ENCODE measurements at places on chromosomes 1 and 21. TPM values are rescaled to one million over a fixed set of nuclear protein-coding genes. Genes with fewer than 3 reads are reported as not detected.

DNA sequence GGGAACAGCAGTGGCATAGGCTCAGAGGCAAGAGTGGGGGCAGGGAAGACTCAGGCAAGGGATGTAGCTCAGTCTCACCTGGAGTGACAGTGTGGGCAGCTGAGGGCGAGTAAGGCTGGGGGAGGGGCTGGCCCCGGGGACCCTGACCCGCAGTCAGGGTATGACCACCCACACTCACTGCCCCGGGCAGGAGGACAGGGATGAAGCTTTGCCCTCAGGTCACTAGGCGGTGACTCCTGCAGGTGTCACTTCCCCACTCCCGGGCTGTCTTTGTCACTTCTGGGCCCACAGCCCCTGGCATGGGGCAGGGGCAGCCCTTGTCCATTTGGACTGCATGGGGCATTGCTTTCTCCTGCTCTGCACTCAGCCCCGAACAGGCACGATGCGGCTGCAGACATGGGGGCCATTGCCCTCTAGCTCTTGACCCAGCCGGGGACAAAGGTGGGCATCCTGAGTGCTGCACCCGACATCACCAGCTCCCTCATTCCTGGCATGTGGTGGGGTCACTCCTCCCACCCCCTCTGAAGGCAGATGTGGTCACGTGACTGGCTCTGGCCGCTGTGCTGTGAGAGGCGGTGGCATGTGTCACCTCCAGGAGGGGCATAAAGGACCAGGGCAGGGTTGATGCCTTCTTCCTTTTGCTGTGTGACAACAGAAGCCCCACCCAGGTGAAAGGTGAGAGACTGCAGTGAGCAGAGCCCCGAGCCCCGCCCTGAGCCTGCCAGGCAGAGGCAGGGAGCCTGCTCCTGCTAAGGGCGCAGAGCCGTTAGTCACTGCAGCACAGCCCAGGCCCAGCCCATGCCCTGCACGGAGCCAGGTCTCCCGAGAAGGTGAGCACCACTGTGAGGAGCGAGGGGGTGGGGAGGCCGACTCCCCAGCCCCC is 66.0 kb downstream of the MATN1 start:
- H3K4me1 ChIP-seq = peaks cover 8% of the 10 kb centered on the region
- no peaks in the 10 kb centered on the region for H3K36me3 ChIP-seq
- peaks cover 9% of the 10 kb centered on the region for H3K27me3 ChIP-seq
- DNase-seq = no peak

DNA sequence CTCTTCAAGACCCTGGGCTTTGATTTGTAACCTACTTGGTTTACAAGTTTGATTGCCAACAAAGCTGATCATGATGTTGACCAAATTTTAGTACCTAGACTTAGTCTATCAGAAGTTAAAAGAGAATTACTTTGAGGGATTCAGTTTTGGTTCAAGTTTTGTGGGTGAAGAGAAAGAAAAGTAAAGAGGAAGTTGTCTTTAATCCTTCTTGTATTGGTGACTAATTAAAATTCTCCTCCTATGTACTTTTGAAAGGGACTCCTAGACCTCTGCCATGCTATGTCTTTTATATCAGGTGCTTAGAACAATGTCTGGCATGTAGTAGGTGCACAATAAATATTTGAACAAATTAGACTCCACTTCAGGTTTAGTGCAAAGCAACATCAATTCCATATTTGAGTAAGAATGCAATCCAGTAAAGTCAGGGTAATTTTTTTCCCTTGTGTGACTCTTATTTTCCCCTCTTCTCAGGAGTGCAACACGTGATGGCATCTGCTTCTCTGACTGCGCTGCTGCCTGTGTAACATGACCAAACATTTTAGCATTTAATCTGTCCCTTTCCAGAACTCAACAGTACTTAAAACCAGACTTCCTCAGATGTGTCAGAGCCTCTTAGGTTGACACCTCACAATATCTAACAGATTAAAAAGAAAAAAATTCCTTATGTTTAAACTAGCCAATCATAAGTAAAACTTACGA is 41.1 kb upstream of the KCNQ4 start:
- no peak overlapping the region for H3K27ac ChIP-seq
- H3K36me3 ChIP-seq = no peaks in the 10 kb centered on the region
- no peak overlapping the region for H3K4me3 ChIP-seq
- peaks cover 23% of the 10 kb centered on the region for H3K4me1 ChIP-seq

- DNase-seq = no peak
- H3K27me3 ChIP-seq = no peaks in the 10 kb centered on the region
- H3K4me1 ChIP-seq = peaks cover 8% of the 10 kb centered on the region
- no peak overlapping the region for H3K27ac ChIP-seq
- H3K36me3 ChIP-seq = no peaks in the 10 kb centered on the region
- H3K4me3 ChIP-seq = no peak overlapping the region
Observed at GRCh38 chr1:208597571-208597970, 353.4 kb upstream of the PLXNA2 start.

GRCh38 chr1:54970901-54971300 is 9.5 kb upstream of the TMEM61 start:
- DNase-seq = no peak
- H3K36me3 ChIP-seq = peaks cover 4% of the 10 kb centered on the region
- H3K27ac ChIP-seq = no peak overlapping the region
- peaks cover 13% of the 10 kb centered on the region for H3K27me3 ChIP-seq

GRCh38 chr1:241527146-241527545 is 5.0 kb upstream of the KMO start:
- H3K36me3 ChIP-seq = no peaks in the 10 kb centered on the region
- no peak for DNase-seq
- H3K4me3 ChIP-seq = no peak overlapping the region
- no peak overlapping the region for H3K27ac ChIP-seq
- H3K27me3 ChIP-seq = no peaks in the 10 kb centered on the region

GRCh38 chr1:17539118-17539476 is 401 bp upstream of the ARHGEF10L start:
- H3K4me3 ChIP-seq = peak overlapping the region; percentile 85
- DNase-seq = no peak
- peaks cover 14% of the 10 kb centered on the region for H3K4me1 ChIP-seq
- H3K27ac ChIP-seq = peak overlapping the region; percentile 87

GRCh38 chr1:69523032-69523431 is 44.7 kb upstream of the LRRC7 start:
- H3K4me3 ChIP-seq = no peak overlapping the region
- H3K36me3 ChIP-seq = no peaks in the 10 kb centered on the region
- no peaks in the 10 kb centered on the region for H3K4me1 ChIP-seq
- no peak overlapping the region for H3K27ac ChIP-seq

GRCh38 chr1:38243106-38243505 is 196.5 kb upstream of the POU3F1 start:
- H3K4me1 ChIP-seq = peaks cover 38% of the 10 kb centered on the region
- DNase-seq = peak; percentile 40
- no peaks in the 10 kb centered on the region for H3K27me3 ChIP-seq
- no peak overlapping the region for H3K27ac ChIP-seq

GRCh38 chr1:201706109-201706508 is 122.8 kb upstream of the IPO9 start:
- peaks cover 56% of the 10 kb centered on the region for H3K4me1 ChIP-seq
- H3K27me3 ChIP-seq = peaks cover 18% of the 10 kb centered on the region
- DNase-seq = no peak

GRCh38 chr1:86822459-86822858 is 91.5 kb downstream of the SELENOF start:
- H3K4me3 ChIP-seq = no peak overlapping the region
- H3K27ac ChIP-seq = no peak overlapping the region
- no peak for DNase-seq

- H3K36me3 ChIP-seq = no peaks in the 10 kb centered on the region
- peak overlapping the region; percentile 6 for H3K27ac ChIP-seq
- no peaks in the 10 kb centered on the region for H3K4me1 ChIP-seq
- no peaks in the 10 kb centered on the region for H3K27me3 ChIP-seq
- H3K4me3 ChIP-seq = no peak overlapping the region
Observed at GRCh38 chr1:23751050-23751814, 8.0 kb downstream of the ELOA start.

GRCh38 chr1:238060061-238060460 is 169.3 kb upstream of the ZP4 start:
- no peak overlapping the region for H3K27ac ChIP-seq
- DNase-seq = no peak
- H3K4me3 ChIP-seq = no peak overlapping the region
- H3K27me3 ChIP-seq = peaks cover 5% of the 10 kb centered on the region
- H3K36me3 ChIP-seq = peaks cover 8% of the 10 kb centered on the region

DNA sequence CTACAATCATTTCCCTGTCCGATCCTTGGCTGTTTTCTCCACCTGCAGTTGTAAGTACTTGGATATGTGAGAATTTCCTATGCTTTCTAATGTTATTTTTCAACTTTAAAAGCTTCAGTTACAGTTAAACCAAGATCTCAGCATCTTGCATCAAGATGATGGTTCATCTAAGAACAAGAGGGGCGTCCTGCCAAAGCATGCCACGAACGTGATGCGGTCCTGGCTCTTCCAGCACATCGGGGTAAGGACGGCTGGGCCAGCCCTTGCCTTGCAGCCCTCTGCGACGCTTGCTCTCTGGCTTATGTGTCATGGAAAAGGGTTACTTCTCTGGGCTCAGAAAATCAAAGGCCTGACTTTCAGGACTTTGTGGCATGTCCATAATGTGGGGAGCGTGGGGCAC is 46.8 kb downstream of the PKNOX1 start:
- peaks cover 2% of the 10 kb centered on the region for H3K27me3 ChIP-seq
- H3K27ac ChIP-seq = no peak overlapping the region
- H3K4me3 ChIP-seq = no peak overlapping the region

- no peak overlapping the region for H3K4me3 ChIP-seq
- no peaks in the 10 kb centered on the region for H3K27me3 ChIP-seq
- DNase-seq = no peak
- H3K4me1 ChIP-seq = peaks cover 1% of the 10 kb centered on the region
- no peaks in the 10 kb centered on the region for H3K36me3 ChIP-seq
- no peak overlapping the region for H3K27ac ChIP-seq
Observed at GRCh38 chr1:161382214-161383019, 14.7 kb upstream of the CFAP126 start.

DNA sequence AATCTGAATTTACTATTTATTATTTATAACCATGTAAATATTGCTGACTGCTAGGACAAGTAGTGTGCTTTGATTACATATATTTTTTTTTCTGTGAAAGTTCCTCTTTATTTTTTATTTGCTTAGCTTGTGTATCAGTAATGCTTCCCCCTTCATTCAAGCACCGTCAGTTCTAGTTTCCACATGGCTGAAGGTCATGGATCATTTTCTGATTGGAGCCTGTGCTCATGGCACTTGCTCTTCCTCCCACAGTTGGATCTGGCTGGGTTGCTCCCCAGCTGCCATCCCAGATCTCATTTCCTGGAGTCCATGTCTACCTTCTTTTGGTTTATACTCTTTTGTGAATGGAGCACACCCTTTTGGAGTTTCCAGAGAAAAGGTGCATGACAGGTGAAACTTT is 57.0 kb upstream of the IGSF5 start:
- no peaks in the 10 kb centered on the region for H3K36me3 ChIP-seq
- H3K27me3 ChIP-seq = no peaks in the 10 kb centered on the region
- H3K4me3 ChIP-seq = no peak overlapping the region
- no peak overlapping the region for H3K27ac ChIP-seq
- DNase-seq = no peak

DNA sequence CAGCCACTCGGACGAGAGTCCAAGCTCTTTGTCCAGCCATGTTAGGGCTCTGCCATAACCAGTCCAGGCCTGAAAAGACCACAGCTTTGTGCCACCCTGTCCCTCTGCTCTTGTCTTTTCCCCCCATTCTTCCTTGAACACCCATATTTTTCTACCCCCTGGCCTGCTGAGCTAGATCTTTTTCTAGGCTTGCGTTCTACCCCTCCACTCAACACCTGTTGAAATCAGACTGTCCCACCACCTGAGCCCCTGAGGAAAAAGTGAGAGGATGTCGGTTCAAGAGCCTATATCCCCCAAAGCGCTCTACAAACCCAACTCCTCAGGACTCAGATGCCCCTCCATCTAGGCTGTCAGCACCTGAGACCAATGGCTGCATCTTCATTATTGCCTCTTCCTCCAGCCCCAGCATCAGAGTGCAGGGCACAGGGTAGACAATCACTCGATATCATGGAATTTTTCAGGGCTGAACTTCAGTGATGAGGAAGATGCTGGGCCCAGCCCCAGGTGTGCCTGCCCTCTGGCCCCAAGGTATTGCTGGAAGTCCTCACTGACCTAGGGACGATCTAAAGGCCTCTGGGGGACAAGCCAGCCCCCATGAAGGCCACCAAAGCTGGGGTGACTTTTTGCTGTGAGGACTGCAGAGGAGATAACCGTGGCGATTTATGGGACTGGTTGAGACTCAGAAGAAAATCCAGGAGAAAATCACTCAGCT is 75.3 kb downstream of the CD247 start:
- H3K4me1 ChIP-seq = peaks cover 7% of the 10 kb centered on the region
- peak overlapping the region; percentile 44 for H3K27ac ChIP-seq
- DNase-seq = no peak

DNA sequence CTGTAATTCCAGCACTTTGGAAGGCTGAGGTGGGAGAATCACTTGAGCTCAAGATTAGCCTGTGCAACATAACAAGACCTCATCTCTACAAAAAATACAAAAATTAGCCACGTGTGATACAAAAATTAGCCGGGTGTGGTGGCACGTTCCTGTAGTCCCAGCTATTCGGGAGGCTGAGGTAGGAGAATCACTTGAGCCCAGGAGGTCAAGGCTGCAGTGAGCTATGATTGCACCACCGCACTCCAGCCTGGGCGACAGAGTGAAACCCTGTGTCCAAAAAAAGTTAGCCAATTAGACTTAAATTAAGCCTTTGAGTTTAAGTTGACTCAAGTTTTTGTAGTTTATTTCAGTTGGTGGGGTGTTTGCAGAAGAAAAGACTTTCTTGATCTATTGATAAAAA is 11.8 kb downstream of the CXADR start:
- no peak overlapping the region for H3K4me3 ChIP-seq
- DNase-seq = no peak
- peaks cover 16% of the 10 kb centered on the region for H3K4me1 ChIP-seq
- no peak overlapping the region for H3K27ac ChIP-seq

GRCh38 chr1:7557301-7557891 is 213.7 kb upstream of the VAMP3 start:
- no peak for DNase-seq
- H3K27ac ChIP-seq = no peak overlapping the region
- peaks cover 9% of the 10 kb centered on the region for H3K4me1 ChIP-seq
- H3K4me3 ChIP-seq = no peak overlapping the region
- peaks cover 12% of the 10 kb centered on the region for H3K27me3 ChIP-seq
- peaks cover 6% of the 10 kb centered on the region for H3K36me3 ChIP-seq

DNA sequence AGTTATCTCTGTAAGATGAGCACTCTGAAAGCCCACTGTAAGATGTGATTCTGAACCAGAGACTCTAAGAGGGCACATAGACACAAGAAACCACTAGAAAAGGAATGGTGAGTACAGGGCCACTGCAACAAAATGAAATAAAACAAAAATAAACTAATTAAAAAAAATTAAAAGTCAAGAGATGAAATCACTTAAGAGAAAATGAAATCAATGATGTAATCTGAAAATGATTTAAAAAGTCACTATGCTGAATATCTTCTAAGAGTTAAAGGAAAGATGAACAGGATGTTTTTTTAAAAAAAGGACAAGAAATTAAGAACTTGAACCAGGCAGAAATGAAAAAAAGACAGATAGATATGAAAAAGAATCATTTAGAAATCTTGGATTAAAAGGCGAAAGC is 110.6 kb upstream of the OLIG2 start:
- H3K36me3 ChIP-seq = peaks cover 14% of the 10 kb centered on the region
- peaks cover 16% of the 10 kb centered on the region for H3K4me1 ChIP-seq
- DNase-seq = no peak
- no peak overlapping the region for H3K4me3 ChIP-seq
- no peaks in the 10 kb centered on the region for H3K27me3 ChIP-seq

USP33 gene
- 84.0 TPM for total RNA-seq

TTC39A gene
- total RNA-seq = 28.0 TPM

WNT9A gene
- 13.8 TPM for total RNA-seq

SHE gene
- total RNA-seq = 0.07 TPM

VSIG8 gene
- total RNA-seq = not detected

TSPAN2 gene
- 11.2 TPM for total RNA-seq

FAM163A gene
- total RNA-seq = not detected

MOB3C gene
- 1.6 TPM for total RNA-seq

UBIAD1 gene
- total RNA-seq = 22.7 TPM

SFN gene
- total RNA-seq = 0.42 TPM
